Renal cortical epithelial cell (primary cell): ENCODE measurements at places on chromosomes 2 and 18. TPM values are rescaled to one million over a fixed set of nuclear protein-coding genes. Genes with fewer than 3 reads are reported as not detected.

DNA sequence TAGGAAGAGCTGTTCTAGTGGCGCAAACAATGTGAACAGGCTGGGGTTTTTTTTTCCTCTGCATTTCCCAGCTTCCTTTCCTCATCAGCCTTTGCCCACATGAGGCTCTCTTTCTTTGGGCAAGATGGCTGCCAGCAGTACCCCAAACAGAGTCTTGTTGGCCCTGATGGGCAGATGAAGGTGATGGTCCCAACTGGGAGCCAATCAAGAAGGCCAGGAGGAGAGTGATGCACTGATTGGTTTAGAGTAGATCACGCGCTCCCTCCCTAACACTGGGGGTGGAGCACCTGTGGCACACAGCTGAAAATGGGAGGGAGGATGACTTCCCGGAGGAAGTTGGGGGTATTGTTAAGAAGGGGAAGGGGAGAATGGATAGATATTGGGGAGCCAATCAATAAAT, 96.3 kb upstream of the FZD7 start:
- DNase-seq, result no peak

GRCh38 chr18:49698525-49699025, 114.8 kb downstream of the ACAA2 start:
- DNase-seq, result no peak

- DNase-seq, result no peak
Observed at GRCh38 chr2:232598293-232598692, 35.1 kb upstream of the EFHD1 start.

- DNase-seq, result no peak
Observed at GRCh38 chr2:73994178-73994831, 9.6 kb downstream of the TET3 start.

- no peak for DNase-seq
Observed at GRCh38 chr2:205762881-205763280, 80.6 kb downstream of the NRP2 start.

DNA sequence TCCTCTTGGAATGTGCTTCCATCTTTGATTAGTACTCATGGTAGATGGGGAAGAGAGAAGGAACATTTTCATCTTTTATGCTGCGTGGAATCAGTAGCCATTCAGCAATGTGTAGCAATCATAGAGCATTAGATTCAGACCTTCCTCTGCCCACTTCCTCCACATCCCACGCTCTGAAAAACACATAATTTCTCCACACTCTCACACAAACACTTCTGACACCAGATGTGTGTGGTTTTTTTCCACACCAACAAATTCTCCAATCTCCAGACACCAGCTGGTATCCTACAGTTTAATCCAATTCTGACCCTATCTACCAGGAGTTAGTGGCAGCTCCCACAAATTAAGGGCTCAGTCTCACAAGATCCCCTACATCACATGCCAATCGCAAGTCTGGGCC, 103.3 kb downstream of the AOX1 start:
- no peak for DNase-seq

DNA sequence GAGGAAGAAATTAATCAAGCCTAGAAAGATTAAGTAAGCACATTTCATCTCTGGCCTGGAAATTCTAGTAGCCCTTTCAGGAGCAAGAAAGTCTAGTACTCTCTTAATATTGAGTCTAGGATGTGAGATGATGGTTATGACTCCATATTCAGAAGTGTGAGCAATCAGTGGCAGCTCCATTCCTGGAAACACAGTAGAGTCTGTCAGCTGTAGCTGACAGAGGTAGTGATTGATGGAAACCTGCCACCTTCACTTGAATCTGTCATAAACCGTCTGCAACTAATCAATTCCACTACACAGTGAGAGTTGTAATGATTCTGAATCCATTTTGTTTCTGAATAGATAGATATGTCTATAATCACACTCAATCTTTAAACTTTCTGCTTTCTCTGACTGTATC, 635.1 kb downstream of the IRS1 start:
- no peak for DNase-seq

DNA sequence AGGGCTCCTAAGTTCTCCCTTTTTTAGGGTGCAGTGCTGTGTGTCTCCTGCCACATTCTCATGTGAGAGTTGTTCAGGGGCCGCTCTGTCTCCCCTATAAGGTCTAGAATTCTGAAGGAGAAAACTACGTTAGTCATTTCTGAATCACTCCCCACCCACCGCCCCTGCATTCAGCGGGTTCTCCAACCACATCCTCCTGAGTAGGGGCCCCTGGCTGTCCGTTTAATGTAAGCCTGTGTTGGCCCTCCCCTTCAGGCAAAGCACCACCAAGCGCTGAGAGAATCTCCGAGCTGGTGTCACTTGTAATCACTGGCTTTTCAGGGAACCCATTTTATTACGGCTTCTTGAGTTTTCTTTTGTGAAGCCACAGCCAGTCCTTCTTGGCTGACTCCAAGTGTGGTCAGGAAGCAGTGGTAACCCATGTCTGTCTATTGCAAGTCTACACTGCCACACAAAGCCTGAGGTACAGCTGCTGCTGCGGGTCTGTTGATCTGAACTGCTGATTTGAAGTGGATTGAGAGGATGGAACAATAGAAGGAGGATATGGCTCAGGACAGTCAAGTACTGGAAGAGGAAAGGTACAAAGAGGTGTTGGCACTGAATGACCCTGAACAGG, 16.9 kb downstream of the LCT start:
- DNase-seq, result no peak

GRCh38 chr2:159317392-159318088, 31.0 kb upstream of the WDSUB1 start:
- peak; percentile 44 for DNase-seq

DNA sequence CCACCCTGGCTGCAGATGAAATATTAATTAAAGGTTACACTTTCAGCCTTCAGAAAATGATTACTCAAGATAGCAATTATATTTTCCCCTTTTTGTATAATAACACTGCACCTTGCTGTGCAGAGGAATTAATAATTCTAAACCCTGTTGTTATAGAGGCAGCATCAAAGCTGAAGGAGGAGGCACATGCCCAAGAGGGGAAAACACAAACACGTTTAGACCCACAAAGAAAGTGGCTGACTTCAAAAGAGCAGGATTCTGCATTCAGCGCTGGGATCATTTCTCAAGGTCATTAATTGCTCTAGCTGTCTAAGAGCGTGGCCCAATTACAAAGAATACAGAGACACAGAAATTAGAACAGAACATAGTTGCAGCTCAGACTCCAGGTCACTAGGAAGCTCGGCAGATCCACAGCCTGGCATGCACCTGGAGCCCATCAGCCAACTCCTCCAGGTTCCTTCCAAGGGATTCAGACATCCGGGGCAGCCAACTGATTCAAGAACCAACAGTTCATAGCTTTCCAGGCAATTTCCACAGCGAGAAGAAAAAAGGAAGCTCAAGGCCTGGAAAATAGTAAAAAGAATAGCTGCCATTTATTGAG, 102.3 kb upstream of the ID2 start:
- DNase-seq, result no peak

GRCh38 chr18:46916551-46917107, 678 bp downstream of the PIAS2 start:
- peak; percentile 38 for DNase-seq

DNA sequence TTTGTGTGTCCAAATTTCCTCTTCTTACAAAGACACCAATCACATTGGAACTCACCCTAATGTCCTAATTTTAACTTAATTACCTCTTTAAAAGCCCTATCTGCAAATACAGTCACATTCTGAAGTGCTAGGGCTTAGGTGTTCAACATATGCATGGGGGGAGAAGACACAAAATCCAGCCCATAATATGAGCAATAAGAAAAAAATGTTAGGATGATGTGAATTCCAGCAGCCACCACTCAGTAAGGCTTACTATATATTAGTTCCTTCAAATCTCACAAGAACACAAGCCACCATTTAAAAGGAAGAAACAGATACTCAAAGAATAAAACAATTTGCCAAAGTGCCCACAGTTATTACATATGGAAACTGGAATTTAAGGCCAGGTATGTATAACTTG, 285.7 kb downstream of the EPHA4 start:
- DNase-seq, result no peak

- no peak for DNase-seq
Observed at GRCh38 chr2:201223089-201224073, 37.0 kb upstream of the CASP8 start.

Gene ACMSD
- 3.3 and 21.7 TPM in 2 replicates for total RNA-seq

Gene XDH
- 2.0 and 25.9 TPM in 2 replicates for total RNA-seq

Gene PIEZO2
- under 0.01 and 0.30 TPM in 2 replicates for total RNA-seq

Gene LAMA1
- total RNA-seq, result 2.3 and 4.3 TPM in 2 replicates

Gene ITSN2
- 33.2 and 39.2 TPM in 2 replicates for total RNA-seq

Gene KIDINS220
- 47.2 and 86.1 TPM in 2 replicates for total RNA-seq

Gene HOXD13
- not detected in 2 replicates for total RNA-seq

Gene DAPL1
- 2.0 TPM in 1 of 2 replicates, not detected in the other for total RNA-seq

Gene PDE1A
- 3.8 and 203 TPM in 2 replicates for total RNA-seq
